ENCODE measurements at places on chromosomes 16 and 17.

GRCh38 chr16:30053376-30054015, 12.1 kb upstream of the ALDOA start:
- no peak for DNase-seq

DNA sequence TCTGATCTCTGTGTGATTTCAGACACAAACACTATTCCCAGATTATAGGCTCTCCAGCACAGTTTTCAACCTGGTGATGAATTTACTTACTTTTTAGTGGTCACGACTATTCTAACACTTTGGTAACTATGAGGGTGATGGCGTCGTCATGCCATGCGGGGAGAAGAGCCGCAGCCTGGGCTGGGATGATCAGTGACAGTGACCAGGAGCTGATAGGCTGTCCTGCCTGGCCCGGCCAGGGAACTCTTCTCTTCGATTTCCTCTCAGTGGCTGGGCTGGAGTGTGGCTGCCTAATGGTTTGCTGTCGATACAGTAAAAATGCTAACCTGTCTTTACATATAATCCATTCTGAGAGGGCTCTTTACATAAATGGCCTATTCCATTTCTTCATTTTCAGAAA, 113.1 kb downstream of the IRX3 start:
- no peak for DNase-seq

DNA sequence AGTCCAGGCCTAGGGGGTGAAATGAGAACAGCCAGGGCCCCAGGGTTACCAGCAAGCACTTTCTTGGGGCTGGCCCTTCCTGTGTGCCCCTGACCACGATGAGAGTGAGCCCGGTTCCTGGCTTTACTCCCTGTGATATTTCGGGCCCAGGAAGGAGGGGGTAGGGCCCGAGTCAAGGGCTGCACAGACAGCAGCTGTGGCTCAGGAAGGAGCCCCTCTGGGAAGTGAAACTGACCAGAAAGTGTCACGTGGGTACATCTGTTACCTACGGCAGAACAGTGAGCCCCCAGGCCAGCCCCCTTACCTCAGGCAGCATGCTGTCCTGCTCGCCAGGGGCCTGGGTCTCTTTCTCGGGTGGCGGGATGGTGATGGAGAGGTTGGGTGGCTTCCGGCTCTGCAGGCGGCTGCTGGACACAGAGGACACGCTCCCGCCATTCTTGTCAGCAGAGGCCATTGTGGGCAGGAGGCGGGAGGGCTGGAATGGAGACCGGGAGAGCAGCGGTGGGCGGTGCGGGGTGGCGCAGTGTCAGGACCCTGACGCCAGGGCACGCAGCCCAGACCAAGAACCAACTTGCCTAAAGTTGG, 13.8 kb downstream of the AANAT start:
- DNase-seq = no peak

DNA sequence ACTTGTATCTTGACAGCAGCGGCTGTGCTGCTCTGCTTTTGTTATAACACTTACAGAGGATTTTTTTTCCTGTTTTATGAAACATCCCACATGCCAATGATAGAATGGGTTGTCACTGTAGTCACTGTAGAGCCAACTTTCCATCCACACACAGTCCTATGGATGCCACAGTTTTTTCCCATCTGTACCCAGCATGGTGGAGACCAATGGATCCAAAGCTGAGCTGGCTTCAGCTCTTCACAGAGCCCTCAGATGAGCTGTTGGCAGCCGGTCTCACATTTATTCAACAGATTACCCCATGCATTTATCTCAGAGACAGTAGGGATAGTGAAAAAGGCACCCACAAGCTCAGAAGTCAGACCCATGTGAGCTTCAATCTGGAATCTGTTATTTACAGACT, 91.4 kb upstream of the CACNG5 start:
- no peak for DNase-seq

- no peak for DNase-seq
Measured at GRCh38 chr17:50190603-50191358, 10.7 kb downstream of the COL1A1 start.

DNA sequence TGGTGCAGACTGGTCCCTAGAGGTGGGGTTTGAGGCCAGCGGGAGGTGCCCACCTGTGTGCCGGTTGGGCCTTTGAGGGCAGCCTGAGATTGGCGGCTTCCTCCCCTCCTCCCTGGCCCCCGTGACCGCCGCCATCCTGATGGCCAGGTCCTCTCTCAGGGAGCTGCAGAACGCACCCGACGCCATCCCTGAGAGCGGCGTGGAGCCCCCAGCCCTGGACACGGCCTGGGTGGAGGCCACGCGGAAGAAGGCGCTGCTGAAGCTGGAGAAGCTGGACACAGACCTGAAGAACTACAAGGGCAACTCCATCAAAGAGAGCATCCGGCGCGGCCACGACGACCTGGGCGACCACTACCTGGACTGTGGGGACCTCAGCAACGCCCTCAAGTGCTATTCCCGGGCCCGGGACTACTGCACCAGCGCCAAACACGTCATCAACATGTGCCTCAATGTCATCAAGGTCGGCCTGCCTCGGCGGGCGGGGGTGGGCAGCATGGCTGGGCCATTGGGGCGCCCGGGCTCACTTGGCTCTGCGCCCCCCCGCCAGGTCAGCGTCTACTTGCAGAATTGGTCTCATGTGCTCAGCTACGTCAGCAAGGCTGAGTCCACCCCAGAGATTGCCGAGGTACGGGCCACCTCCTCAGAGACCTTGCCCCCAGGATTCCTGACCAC, 2.8 kb downstream of the GPS1 start:
- DNase-seq = no peak

- no peak for DNase-seq
Measured at GRCh38 chr17:55605705-55606487, 94.6 kb upstream of the SMIM36 start.

- DNase-seq = no peak
Measured at GRCh38 chr17:61414936-61415251, 15.3 kb downstream of the TBX2 start.

DNA sequence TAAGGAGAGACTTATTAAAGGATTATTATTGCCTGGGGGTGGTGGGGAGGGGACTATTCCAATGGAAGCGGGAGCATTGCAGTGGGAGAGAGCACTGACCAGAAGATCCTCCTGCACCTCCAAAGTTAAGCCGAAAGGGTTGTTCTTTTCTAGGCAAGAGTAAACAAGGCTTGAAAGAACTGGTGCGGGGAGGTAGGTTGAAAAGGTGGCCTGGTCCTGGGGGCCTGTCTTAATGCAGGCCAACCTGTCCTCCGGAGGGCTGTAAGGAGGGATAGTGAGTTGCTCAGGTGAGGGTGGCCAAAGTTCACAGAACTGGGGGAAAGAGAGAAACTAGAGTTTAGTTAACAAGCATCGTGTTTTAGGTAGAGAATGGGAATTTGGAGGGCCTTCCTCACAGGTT, 65.3 kb downstream of the RAB11FIP4 start:
- DNase-seq = no peak

GRCh38 chr16:66222756-66223155, 143.7 kb upstream of the CDH5 start:
- DNase-seq = no peak

DNA sequence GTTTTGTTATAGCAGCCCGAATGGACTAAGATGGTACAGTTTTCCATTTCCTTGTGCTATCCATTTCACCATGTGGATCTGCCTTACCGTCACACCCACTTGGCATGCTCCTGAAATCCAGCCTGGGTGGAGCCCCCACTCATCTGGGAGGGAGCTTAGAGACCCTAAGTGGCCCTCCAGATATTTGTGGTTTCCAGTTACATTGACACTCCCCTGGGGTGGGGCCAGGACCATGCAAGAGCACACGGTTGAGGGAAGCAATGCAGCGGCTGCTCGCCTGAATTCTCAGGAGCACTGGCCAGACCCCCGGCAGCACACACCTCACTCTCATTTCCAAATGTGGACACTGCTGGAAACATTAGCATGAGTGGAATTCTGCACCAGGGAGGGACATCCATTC, 231.1 kb downstream of the UTP18 start:
- no peak for DNase-seq

DNA sequence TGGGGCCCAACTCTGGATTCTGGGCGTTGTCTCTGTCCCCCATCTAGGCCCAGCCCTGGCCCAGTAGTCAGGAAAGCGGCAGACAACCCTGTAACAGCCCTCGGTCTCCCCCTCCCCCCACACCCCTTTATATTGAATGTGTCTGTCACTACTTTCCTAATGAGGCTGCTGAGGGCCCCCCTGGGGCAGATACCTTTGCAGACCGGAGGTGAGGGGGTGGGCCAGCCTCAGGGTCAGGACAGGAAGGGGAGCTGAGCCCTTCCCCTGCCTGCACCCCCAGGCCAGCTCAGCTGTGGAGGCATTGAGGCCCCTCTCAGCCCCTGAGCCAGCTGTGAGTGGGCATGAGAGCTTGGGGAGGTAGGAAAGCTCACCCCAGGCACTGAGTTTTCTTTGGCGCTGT, 17.1 kb downstream of the RAI1 start:
- no peak for DNase-seq

DNA sequence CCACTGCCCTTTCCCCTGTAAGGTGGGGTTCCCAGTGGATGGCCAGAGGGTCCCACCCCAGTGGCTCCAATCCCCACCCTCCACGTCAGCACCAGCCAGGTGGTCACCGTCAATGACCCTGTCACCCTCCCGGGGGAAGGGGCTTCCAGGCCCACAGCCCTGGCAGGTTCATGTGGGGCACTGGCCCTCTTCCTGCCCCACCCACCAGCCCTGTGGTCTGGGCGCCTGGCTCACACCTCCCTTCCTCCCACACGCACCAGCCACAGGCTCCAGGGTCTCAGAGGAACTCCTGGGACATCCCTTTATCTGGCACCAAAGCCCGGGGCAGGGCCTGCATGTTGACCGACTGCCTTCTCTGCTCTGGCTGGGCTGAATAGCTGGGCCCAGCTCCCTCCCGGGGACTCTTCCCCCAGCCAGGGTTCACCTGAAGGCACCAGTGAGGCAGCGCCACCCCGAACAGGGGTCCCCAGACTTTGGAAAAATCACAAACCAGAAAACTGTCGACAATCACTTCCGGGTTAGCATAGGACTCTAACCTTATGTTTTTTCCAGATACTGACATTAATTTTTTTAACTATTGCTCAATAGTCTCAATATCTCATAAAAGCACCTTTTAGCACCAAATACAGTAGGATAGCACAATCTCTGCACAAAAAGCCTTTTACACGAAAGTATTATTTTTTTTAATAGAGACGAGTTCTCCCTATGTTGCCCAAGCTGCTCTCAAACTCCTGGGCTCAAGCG, 21.9 kb upstream of the ZC3H18 start:
- DNase-seq = no peak

- no peak for DNase-seq
Measured at GRCh38 chr17:64983708-64984107, 64.4 kb upstream of the LRRC37A3 start.

GRCh38 chr17:5282642-5283217, 646 bp downstream of the RABEP1 start:
- DNase-seq = peak; percentile 22

GRCh38 chr16:22123146-22123545, 30.8 kb downstream of the VWA3A start:
- DNase-seq = no peak

GRCh38 chr16:62548095-62548494, 511.9 kb upstream of the CDH8 start:
- DNase-seq = no peak

DNA sequence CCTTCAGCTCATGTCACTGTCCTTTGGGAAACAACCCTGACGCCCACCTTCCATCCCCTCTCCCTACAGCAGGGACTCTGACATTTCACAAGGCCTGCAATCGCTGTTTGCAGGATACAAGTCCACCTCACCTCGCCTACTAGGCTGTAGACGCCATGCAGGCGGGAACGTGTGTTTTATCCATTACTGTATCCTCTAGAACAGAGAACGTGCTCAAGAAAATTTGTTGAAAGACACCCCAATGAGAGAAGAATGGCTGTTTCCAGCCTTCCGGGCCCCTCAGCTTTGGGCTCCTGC, 1.5 kb upstream of the TTYH2 start:
- DNase-seq = no peak

DNA sequence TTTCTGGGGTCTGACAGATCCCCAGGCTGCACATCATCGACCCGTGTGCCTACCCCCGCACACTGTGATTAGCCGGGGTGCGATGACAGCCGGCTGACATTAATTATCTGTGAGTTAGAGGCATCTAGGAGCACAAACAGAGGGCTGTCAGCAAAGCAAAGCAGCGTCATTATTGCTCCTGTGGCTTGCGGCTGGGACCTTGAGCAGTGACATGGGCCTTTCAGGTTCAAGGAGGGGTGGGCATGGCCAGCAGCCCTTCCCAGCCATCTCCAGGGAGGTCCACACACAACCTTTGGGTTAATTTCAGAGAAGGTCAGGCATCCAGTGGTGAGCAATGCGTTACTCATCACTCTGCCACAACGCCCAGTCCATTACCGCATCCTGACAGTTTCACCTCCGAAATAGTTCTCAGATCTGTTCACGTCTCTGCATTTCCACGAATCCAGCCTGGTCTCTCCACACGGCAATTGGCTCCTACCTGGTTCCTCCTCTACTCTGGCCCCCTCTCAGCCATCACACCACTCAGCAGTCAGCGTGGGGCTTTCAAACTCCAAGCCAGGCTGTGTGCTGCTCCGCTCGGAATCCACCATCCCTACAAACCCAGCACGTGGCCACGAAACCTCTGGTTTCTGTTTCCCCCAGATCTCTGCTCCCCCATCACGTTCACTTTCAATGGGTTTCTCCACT, 249.7 kb upstream of the C16orf82 start:
- DNase-seq = no peak

GRCh38 chr17:42290577-42290976, 2.3 kb downstream of the STAT5A start:
- no peak for DNase-seq

DNA sequence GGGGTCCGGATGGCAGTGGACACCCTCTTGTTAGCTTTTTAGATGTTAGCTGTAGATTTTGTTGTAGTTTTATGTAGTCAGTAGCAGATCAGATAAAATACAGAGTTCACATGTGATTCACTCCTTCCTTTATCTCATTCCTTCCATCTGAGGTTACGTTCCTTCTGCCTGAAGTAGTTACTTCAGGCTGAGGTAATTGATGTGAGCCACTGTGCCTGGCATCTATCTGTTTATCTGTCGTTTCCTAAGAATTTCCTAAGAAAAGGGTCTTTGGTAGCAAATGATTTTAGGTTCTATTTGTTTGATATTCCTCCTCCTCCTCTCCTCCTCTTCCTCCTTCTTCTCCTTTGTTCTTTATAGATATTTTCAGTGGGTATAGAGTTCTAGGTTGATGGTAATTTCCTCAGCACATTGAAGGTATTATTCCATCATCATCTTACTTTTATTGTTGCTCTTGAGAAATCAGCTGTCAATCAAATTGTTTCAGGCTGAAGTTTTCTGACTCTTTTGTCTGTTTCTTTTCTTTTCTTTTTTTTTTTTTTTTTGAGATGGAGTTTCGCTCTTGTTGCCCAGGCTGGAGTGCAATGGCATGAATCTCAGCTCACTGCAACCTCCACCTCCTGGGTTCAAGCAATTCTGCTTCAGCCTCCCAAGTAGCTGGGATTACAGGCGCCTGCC, 29.6 kb upstream of the FBXO47 start:
- no peak for DNase-seq

GRCh38 chr16:83661656-83662055, 146.1 kb upstream of the HSBP1 start:
- DNase-seq = no peak

- no peak for DNase-seq
Measured at GRCh38 chr17:77521076-77521475, 380.3 kb downstream of the SEC14L1 start.
